ENCODE measurements at places on chromosomes 12 and 14.

- DNase-seq: no peak
Observed at GRCh38 chr14:100606687-100607610, 19.7 kb upstream of the BEGAIN start.

DNA sequence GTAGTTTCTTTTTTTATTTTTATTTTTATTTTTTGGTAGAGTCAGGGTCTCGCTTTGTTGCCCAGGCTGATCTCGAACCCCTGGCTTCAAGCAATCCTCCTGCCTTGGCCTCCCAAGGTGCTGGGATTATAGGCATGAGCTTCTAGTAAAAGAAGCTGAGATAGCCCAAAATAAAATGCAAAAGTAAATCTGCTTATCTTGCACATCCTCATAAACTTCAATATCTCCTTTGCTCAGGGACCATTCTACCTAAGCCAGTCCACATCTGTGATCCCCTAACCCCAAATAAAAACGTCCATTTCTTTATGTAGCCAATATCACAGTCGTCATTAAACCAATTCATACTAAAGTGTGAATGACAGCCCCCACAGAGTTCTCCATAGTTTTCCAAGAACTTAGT, 36.3 kb downstream of the ATF7 start:
- DNase-seq: no peak

GRCh38 chr14:59148334-59148900, 40.0 kb upstream of the DAAM1 start:
- DNase-seq: no peak

GRCh38 chr12:114658002-114658441, 26.0 kb downstream of the TBX3 start:
- no peak for DNase-seq

DNA sequence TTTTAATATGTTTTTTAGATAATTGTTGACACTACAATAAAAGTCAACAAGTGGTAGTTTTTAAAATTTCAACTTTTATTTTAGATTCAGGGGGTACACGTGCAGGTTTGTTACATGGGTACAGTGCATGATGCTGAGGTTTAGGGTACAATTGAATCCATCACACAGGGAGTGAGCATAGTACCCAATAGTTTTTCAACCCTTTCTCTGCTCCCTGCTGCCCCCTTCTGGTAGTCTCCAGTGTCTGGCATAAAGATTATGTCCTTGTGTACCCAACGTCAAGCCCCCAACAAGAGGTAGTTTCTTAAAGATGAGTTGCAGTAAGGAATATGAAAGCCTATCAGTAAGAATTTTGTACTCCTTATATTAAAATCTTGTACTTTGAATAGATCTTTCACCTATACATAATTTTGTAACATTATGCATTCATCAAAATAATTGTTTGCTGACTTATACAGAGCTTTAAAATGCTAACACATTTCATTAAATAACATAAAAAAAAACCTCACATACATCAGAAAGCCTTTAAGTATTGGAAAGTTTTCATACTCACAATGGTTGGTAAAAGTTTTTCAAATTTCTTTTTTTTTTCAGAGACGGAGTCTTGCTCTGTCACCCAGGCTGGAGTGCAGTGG, 5.4 kb upstream of the RALGAPA1 start:
- DNase-seq: peak; percentile 28

GRCh38 chr12:89706551-89706950, 2.1 kb downstream of the ATP2B1 start:
- no peak for DNase-seq

Measured in NCI-H774 (cell line).